ENCODE measurements at places on chromosomes 7 and 10. TPM values are rescaled to one million over a fixed set of nuclear protein-coding genes. Genes with fewer than 3 reads are reported as not detected.

GDF2 gene
- not detected for total RNA-seq

HABP2 gene
- under 0.01 TPM for total RNA-seq

KRIT1 gene
- 68.4 TPM for total RNA-seq

SPACDR gene
- total RNA-seq, result 0.25 TPM

PDE6C gene
- total RNA-seq, result not detected

HERPUD2 gene
- 16.7 TPM for total RNA-seq

TMEM130 gene
- total RNA-seq, result 8.9 TPM

MEOX2 gene
- total RNA-seq, result 0.25 TPM

CXCL12 gene
- total RNA-seq, result 15.0 TPM

MYL10 gene
- not detected for total RNA-seq

PRKAR2B gene
- 174 TPM for total RNA-seq

SLC39A12 gene
- 2.2 TPM for total RNA-seq

SPRN gene
- total RNA-seq, result 10.6 TPM

REPIN1 gene
- total RNA-seq, result 28.8 TPM

AKR1C3 gene
- 3.4 TPM for total RNA-seq

All from temporal lobe (tissue), 4 donors.